ENCODE measurements at places on chromosomes 4 and X. TPM values are rescaled to one million over a fixed set of nuclear protein-coding genes. Genes with fewer than 3 reads are reported as not detected.
A peak's percentile ranks its signal among the peaks of the same experiment; 100 is the strongest.

GRCh38 chr4:169795585-169795984, 37.8 kb upstream of the HPF1 start:
- no peak for DNase-seq

- peak; percentile 28 for DNase-seq
Observed at GRCh38 chrX:56728752-56729151, 291 bp upstream of the NBDY start.

- DNase-seq, result no peak
Observed at GRCh38 chrX:63751481-63751880, 33.5 kb downstream of the ARHGEF9 start.

- DNase-seq, result no peak
Observed at GRCh38 chr4:149754526-149754925, 61.1 kb downstream of the IQCM start.

- no peak for DNase-seq
Observed at GRCh38 chrX:22220941-22221340, 51.8 kb upstream of the CBLL2 start.

Gene PROM1
- polyA plus RNA-seq, result not detected

Gene IL13RA2
- not detected for polyA plus RNA-seq

Gene MAGEA10
- not detected for polyA plus RNA-seq

DNA sequence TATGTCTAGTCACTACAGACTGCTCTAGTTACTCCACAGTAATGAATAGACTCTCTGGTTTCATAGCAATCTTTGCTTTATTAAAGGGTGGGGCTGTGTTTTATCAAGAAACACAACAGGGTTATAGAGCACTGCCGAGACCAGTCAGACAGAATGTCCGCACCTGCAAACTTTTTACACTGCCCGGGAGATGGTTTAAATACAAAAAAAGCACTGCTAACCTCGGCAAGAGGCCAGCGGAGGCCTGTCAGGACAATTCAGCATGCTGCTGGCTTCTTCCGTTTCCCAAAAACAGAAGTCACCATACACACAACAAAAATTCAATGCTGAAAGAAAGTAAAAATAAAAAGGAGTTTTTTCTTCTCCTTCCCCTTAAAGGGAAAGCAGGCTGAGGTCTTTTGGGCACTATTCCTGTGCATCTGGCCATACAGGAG, 67.4 kb downstream of the IRF2 start:
- no peak for DNase-seq

Gene HELT
- polyA plus RNA-seq, result not detected

DNA sequence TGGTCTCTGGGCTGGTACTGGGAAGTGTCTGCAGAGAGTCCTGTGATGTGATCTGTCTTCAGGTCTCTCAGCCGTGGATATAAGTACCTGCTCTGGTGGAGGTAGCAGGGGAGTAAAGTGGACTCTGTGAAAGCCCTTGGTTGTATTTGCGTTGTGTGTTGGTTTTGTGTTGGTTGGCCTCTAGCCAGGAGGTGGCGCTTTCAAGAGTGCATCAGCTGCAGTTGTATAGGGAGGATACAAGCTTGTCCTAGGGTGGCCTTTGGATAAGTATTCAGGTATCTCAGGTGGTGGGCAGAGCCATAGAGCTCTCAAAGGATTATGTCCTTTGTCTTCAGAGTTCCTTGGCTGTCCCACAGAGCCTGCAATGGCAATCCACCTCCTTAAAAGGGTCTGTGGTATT, 111.6 kb downstream of the MAGEB17 start:
- DNase-seq, result no peak

- no peak for DNase-seq
Observed at GRCh38 chr4:6375620-6376295, 96.7 kb downstream of the PPP2R2C start.

DNA sequence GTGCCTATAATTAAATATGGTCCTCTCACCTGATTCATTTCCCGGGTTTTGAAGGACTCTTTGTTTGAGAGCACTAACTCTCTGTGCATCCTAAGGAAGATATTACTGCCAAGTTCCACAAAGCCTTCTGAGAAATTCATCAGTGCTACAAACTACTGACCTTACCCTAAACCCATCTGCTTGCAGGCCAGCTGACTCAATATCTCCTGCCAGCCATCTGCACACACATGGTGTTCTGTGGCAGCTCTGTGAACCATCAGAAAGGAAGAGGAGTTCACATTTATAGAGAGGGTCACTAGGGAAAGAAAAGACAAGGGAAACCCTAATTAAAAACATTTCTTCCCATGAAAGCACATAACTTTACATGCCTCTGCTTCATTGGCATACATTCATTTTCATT, 156.7 kb downstream of the ATP10D start:
- DNase-seq, result no peak

Gene HSFX3
- not detected for polyA plus RNA-seq

Gene EPGN
- not detected for polyA plus RNA-seq

Gene SLC16A2
- polyA plus RNA-seq, result not detected

DNA sequence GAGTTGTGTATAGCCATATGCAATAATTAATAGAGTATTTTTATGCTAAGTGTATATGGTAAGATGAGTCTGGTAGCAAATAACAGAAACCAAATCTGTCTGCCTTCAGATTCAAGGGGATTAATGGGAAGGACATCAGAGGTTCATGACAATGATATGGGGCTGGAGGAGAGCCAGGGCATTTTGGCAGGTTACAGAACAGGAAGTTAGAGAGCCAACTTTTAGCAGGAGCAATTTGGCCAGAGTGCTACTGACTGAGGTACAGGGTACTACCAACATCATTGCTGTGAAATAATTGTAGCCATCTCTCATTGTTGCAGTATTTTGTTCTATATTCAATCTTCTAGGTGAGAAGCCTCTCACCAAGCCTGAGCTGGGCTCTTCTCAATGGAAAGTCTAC, 210.9 kb upstream of the FAM47A start:
- no peak for DNase-seq

DNA sequence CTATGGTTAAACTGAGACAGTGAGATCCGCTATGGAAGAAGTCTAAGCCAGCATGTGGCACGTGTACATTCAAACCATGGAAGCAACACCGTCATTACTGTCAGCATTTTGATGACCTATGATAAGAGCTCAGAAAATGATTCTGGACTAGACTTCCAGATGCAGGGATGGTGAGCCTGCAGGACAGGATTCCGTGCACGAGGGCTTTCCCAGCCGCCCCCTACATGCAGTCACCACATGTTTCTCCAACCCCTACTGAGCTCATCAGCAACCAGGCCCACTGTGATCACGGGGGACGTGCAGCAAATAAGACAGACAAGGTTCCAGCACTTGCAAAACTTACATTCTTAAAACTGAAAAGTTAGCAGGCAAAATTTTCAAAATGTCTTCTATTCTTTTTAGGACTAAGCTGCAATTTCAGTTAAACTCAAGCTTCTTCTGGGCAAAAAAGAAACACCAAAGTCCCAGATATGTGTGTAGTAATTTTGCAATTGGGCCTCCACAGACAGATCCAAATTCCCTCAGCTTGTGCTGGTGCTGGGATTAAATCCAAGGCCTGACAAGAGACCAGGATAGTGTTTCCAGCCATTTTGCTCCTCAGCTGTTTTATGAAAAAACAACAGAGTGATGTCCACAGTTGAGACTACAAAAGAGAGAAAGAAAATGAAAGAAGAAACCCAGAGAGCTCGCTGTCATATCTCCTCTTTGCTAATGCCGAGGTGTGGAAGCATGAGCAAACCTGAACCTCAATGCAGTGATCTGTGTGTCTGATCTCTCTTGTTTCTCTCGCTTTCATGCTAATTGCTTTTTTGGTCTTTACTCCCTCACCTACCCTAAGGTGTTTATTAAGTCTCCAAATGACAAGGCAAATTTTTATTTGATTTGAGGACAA, 118.2 kb downstream of the AFAP1 start:
- DNase-seq, result no peak

Gene C4orf36
- not detected for polyA plus RNA-seq

GRCh38 chr4:103994059-103994458, 274.3 kb upstream of the TACR3 start:
- DNase-seq, result no peak

GRCh38 chr4:55903577-55903976, 45.2 kb upstream of the CEP135 start:
- no peak for DNase-seq

DNA sequence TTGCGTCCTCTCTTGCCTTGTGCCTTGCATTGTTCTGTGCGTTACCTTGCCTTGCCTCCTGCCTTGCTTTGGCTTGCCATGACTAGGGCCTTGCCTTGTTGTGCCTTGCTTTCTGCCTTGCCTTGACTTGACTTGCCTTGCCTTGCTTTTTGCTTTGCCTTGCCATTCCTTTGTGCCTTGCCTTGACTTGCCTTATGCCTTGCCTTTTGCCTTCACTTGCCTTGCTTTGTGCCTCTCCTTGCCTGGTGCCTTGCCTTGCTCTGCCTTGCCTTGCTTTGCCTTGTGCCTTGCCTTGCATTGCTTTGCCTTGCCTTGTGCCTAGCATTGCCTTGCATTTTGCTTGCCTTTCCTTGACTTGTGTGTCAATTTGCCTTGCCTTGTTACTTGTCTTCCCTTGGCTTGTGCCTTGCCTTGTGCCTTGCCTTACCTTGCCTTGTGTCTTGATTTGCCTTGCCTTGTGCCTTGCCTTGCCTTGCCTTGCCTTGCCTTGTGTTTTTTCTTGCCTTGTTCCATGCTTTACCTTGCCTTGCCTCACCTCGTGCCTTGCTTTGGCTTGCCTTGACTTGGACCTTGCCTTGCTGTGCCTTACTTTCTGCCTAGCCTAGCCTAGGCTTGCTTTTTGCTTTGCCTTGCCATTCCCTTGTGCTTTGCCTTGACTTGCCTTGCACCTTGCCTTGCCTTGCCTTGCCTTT, 95.8 kb downstream of the TAB3 start:
- no peak for DNase-seq

Gene XKRX
- polyA plus RNA-seq, result 2.0 TPM

Gene MTNR1A
- polyA plus RNA-seq, result not detected

DNA sequence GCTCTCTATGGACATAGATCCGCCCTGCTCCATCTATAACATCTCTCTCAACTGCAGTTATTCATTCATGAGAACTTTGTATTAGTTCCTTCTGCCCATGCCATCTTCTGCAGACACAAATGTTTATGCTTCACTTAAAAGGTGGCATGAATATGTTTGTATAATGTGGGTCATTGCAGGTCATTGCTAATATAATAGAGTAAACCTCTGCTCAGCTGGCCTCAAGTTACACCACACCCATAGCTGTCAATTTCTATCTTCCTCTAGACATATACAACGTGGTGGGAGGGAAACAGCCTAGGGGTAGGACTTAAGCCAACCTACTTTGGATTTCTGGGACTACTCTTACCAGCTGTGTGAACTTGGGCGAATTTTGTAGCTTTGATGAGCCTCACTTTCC, 129.8 kb downstream of the ATXN3L start:
- DNase-seq, result no peak

- peak; percentile 48 for DNase-seq
Observed at GRCh38 chrX:9091258-9091657, 57.3 kb upstream of the FAM9B start.

DNA sequence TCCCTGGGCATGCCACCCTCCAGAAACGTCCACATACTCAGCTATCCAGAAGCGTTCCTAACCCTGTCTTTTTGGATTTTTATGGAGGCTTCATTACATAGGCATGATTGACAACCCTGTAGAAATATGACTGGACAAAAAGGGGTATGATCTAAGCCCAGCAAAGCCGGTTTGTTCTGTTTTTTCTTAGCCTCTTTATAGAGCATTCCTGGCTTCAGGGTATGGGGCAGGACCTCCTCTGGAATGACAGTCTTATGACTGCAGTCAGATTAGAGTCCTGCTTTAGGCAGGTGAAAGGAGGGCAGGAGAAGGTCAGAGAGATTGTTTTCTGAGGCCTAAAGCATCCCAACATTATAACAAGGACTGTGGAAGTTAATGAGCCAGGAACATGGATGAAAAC, 137.4 kb downstream of the DCLK2 start:
- DNase-seq, result no peak

Gene FMR1NB
- polyA plus RNA-seq, result not detected

Gene MOB1B
- 2.1 TPM for polyA plus RNA-seq

DNA sequence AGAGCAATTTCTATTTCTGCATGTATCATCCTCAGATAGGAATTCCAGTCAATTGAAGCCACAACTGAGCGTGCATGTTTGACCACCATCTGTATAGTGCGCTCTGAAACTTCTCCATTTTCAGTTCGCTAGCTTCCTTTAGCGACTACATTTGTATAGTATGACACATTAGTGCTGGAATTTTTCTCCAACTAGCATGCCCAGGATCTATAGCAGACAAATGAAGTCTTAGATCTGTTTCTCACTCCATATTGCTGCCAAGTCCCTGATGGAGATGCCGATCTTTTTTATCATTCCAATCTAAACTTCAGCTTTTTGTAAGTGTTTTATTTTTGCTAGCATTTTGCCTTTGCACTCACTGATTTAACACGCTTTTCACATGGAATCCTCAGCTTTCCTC, 774.8 kb upstream of the TENM3 start:
- DNase-seq, result no peak

DNA sequence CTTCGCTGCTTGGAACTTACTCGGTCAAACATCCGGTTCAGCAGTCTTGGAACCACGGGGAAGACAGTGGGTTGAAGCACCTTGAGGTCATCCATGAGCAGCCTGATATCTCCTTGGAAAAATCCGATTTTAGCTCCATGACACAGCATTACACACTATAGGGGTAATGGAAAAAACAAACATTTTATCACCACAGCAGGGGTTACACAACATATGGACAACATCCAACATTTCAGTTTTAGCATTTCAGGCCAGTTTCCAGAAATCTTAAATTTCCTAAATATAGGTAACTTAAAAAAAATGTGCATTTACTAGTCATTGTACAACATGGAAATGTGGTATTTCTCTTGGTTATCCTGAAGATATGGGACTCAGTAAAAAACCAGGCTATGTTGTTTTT, 34.4 kb upstream of the CENPU start:
- DNase-seq, result no peak

Gene GLOD5
- polyA plus RNA-seq, result not detected

DNA sequence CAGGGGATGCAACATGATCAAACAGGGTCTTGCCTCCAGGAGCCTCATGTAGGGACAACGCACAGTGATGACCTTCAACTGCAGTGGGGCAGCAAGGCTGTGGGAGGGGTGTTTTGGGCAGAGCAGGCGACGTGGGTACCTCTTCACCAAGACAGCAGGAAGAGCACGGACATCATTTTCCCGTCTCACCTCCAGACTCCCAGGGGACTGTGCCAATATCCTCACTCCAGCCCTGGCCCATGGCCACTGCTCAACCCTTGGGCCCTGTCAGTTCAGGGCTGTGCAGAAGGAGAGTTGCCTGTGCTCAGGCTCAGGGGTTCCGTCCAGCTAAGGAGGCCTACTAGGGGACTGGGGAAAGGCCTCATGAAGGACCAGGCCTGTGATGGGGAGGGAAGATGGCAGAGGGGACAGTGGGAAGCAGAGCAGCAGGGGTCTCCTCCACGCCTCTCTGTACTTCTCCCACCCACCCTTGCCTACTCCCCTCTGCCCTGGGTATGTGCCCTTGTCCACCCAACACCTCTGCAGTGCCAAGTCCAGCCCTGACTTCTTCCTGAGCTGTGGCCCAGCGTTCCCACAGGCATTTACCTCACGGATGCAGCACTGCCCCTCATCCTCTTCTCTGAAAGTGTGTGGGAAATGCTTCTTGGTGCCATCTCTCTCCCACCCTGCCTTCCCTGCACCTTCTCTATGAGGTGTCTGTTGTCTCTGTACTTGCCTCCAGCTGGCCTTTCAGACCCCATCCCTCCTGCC, 1.4 kb downstream of the IL9R start:
- no peak for DNase-seq
